ENCODE measurements at places on chromosomes 12 and 14. TPM values are rescaled to one million over a fixed set of nuclear protein-coding genes. Genes with fewer than 3 reads are reported as not detected.
A peak's percentile ranks its signal among the peaks of the same experiment; 100 is the strongest.

DNA sequence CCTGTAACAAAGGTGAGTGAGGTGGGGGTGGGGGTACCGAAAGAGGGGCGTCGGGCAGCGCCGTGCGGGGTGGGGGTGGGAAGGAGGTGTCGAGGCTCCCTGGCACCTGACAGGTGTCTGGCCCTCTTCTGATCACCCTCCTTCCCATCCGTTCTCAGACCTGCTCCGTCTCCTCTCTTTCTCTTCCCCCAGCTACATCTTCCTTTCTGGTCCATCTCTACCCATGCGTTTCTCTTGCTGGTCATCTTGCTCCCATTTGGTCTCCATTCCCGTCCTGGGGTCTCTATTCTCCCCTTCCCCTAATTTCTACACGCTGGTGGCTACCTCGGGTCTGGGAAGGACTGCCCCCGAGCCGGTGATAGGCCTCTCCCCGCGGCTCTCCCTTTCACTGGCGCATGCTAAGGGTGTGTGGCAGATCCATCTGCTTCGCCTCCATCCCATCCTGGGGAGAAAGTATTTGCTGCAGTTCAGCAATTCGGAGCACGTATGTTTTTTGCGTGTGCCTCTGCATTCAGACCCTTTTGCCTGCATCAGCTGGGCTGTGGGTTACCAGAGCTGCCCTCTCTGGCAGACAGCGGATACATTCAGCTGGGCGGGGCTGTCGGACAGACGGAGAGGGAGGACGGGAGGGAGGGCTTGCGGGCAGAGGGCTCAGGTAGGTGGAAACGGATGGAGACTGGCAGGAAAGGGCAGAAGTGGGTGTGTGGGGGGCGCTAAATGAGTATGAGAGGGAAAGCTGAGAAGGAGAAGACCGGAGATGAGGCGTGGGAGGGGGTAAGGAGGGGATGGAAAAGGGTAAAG, 730 bp downstream of the CLSTN3 start:
- DNase-seq, result no peak

- peak; percentile 83 for DNase-seq
These were observed 516 bp downstream of the PCBP2 start for GRCh38 chr12:53452159-53453077.

DNA sequence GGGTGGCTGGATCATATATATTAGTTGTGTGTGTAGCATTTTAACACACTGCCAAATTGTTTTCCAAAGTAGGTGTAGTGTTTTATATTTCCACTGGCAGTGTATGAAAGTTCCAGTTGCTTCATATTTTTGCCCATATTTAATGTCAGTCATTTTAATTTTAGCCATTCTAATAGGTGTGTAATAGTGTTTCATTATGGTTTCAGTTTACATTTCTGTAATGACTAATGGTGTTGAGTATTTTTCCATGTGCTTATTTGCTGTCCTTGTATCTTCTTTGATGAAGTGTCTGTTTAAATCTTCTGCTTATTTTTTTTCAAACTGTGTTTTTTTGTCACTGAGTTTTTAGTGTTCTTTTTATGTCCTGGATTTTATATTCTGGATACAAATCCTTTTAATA, 8.7 kb downstream of the TBC1D15 start:
- DNase-seq, result no peak

GRCh38 chr12:85424581-85425348, 144.7 kb downstream of the ALX1 start:
- DNase-seq, result peak; percentile 70

GRCh38 chr14:64692986-64693809, 11.0 kb upstream of the PLEKHG3 start:
- DNase-seq, result no peak

GRCh38 chr12:107320929-107321631, 227.7 kb upstream of the CRY1 start:
- peak; percentile 70 for DNase-seq

- DNase-seq, result no peak
These were observed 39.0 kb downstream of the PAX9 start for GRCh38 chr14:36700651-36701050.

DNA sequence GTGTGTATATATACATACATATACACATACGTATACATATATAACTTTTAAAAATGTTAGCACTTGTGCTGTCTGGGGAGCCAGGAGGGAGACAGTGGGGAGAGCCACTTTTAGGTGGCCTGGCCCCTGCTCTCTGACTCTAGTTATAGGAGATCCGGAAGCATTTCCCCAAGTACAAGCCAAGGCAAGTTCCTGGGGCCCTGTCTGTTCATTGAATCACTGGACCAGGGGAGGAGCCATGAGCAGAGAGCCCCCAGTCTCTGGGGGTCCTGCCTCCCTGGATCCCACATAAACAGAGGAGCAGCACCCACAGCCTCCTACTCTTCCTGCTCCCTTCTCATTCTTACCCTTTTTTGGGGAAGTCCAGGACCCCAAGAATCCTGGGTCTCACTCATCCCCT, 45.4 kb upstream of the TMED10 start:
- DNase-seq, result no peak

- DNase-seq, result no peak
These were observed 366.6 kb downstream of the EMP1 start for GRCh38 chr12:13562915-13563742.

GRCh38 chr12:52041695-52042123, 9.5 kb upstream of the NR4A1 start:
- DNase-seq, result peak; percentile 79

- DNase-seq, result no peak
These were observed 16.6 kb downstream of the FBXW8 start for GRCh38 chr12:116927244-116927940.

GRCh38 chr14:93185349-93185720, 218 bp downstream of the LYSET start:
- DNase-seq, result no peak

DNA sequence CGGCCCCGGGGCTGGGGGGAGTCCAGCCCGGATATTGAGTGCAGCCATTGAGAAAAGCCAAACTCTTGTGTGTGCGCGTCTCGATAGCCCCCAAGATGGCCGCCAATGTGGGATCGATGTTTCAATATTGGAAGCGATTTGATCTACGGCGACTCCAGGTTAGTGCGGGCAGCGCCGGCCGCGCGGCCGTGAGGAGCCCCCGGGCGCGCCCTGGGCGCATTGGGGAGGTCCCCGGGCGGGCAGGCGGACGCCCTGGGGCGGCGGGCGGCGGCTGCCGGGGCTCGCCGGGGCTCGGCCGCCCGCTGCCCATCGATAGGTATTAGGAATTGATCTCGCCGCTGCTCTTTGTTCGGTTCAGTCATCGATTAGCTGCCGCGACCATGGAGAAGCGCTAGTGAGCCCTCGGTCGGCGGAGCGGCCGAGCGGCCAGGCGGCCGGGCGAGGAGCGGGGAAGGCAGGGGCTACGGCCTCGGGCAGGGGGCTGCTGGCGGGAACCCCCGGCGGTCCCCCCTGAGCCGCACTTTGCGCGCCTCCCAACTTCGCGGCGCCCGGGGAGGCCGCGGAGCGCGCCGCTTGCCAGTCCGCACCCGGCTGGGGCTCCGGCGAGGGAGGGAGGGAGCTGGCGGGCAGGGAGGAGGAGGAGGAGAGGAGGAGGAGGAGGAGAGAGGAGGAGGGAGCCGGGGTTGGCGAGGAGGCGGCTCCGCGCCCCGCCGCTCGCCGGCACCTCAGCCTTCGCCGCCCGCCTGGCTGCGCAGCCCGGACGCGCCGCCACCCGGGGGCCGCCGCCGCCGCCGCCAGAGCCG, 113.9 kb upstream of the MYL2 start:
- no peak for DNase-seq

DNA sequence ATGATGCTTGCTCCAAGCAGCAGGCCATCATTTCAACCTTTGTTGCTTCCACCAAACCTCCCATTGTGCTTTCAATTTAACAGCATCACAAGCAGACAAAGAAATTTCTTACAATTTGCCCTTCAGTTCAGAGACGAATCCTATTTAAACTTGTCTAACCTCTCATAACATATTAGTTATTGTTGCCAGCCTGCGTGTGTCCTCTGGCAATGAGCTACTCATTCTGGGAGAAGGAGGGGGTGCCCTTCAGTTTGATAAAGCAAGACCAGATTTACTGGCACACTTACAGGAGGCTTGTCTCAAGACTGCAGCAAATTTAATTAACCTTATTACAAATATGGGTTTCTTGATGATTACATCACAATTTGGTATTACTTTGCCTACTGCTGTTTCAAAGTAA, 203.6 kb upstream of the SOX5 start:
- DNase-seq, result no peak

GRCh38 chr12:95851606-95852005, 7.1 kb upstream of the SNRPF start:
- no peak for DNase-seq

DNA sequence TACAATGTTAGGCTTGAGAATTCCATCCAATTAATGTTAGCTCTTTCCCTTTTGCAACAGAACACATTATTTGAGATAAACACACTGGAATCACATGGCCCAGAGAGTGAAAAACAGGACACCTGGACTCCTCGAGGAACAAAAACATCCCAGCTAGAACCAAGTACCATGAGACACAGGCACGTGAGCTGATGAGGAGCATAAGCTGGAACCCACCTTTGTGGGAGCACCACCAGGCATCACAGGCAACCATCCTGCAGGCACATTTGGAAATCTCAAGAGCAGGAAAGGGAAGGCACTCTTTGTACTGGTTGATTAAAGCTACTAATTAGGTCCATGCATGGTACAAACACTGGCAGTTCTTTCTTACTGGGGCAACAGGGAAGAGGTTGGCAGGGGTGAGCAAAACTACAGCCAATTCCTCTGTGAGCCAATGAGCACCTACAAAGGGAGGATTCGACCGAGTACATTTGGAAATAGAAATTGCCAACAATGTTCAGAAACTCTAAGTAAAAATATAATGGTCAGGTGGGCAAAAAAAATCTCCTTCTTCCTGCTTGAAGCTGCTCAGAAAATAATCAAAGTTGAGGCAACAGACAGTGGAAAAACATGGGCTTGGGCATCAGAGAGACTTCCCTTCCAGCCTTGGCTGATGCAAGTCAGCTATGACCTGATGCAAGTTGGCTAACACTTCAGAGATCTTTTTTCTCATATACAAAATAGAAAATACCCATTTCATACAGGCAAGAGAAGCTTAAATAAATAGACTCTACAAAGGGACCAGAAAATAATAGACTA, 216.7 kb downstream of the NUAK1 start:
- DNase-seq, result no peak

DNA sequence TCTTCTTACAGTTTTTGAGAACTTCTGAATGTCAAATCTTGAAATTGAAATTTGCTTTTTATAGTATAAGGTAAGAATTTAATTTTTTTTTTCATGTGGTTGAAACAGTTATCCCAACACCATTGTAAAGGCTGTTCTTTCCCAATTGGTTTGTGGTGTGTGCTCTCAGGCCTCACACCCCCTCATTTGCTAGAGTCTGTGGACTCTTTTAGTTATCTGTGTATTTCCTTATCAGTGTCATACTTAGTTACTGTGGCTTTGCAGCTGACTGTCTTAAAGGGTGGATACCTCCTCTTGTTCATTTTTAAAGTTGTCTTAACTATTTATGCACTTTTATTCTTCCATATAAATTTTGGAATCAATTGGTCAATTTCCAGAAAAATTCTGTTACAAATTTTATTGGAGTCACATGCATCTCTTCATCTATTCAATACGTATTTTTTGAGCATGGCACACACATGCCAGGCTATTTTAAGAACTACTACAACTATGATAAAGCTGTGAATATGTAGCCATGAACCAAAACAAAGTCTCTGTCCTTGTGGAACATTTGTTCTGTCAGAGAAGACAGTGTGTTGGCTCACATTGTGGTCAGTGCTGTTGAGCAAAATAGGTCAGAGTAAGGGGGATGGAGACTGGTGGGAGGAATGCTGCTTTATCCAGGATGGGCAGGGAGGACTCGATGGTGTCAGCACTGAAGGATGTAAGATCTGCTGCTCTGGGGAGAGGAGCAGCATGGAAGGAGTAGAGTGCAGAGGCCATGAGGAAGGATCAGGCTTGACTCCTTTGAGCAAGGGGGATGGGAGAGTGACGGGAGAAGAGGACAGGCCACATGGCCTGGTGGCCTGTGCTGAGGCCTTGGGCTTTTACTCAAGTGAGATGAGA, 24.1 kb downstream of the FGF23 start:
- no peak for DNase-seq

- no peak for DNase-seq
These were observed 62.5 kb downstream of the PAX9 start for GRCh38 chr14:36724162-36724561.

GRCh38 chr12:14629832-14630710, 62.4 kb upstream of the PLBD1 start:
- DNase-seq, result peak; percentile 64

GRCh38 chr12:27220055-27220987, 23.8 kb upstream of the STK38L start:
- no peak for DNase-seq

- DNase-seq, result no peak
These were observed 109.4 kb upstream of the HIF1A start for GRCh38 chr14:61585598-61586543.

DNA sequence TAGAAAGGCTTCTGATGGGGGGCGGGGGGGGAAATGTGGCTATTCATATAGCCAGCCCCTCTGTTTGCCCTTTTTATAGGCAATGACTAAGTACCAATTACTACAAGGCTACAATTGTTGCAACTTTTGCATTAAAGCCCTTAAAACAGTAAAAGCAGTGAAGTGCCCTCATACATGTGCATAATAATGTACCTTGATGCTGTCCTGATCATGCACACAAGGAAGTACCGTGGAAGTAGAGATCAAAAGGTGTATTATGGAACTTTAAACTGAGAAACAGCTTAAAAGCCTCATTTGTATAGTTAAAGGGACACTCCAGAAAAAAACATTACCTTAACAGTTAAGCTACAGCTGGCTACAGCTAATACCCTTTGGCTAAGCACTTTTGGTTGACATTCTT, 111.8 kb downstream of the PLEKHG7 start:
- DNase-seq, result no peak

Gene DIABLO
- 86.7 TPM for total RNA-seq

Gene IQSEC3
- total RNA-seq, result 3.8 TPM

Gene IRAK3
- total RNA-seq, result 28.3 TPM

Gene MIP
- under 0.01 TPM for total RNA-seq

Gene TARBP2
- 44.2 TPM for total RNA-seq

Gene AKAP3
- 1.1 TPM for total RNA-seq

Gene WNT1
- total RNA-seq, result not detected

Gene HPD
- total RNA-seq, result not detected

Gene AP1G2
- 132 TPM for total RNA-seq

All from hematopoietic multipotent progenitor cell (in vitro differentiated cells).